ENCODE measurements at places on chromosomes 7 and 10. TPM values are rescaled to one million over a fixed set of nuclear protein-coding genes. Genes with fewer than 3 reads are reported as not detected.

DNA sequence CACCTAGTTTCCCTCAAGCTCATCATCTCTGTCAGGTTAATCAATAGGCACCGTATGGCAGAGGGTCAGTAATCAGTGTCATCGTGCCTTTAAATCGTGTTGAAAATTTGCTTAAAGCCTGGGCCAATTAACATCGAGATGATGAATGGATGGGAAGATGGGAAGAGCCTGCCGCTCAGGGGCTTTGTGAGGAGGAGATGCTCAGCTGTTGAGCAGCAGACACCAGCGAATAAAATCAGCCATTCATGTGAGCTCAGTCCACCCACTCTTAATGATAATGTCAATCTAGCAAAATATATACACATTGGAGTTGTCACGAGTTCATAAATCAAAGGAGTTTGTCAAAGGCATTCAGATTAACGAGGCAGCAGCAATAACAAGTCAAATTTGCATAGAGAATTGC is 97.7 kb downstream of the BTRC start:
- H3K4me1 ChIP-seq: peaks cover 24% of the 10 kb centered on the region
- H3K36me3 ChIP-seq: no peaks in the 10 kb centered on the region
- H3K27me3 ChIP-seq: no peaks in the 10 kb centered on the region
- no peak overlapping the region for H3K4me3 ChIP-seq
- DNase-seq: no peak

The STK31 gene
- total RNA-seq: not detected

DNA sequence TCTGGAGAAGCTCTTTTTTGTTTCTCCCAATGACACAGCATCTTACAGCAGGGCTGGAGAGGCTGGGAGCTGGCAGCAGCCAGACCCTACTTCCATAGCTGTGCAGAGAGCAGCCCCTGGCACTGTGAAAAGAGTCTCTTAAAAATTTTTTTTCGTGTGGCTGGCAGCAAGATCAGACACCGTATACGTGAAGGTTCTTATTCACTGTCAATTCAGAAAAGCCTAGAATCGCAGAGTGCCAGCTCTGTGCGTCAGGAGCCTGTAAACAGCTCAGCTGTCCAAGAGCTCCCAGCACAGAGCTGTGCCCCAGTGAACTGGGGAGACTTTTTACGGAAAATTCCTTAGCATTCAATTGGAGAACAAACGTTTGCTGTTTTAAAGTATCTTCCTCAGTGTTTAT is 6.5 kb downstream of the BAG3 start:
- H3K27me3 ChIP-seq: no peaks in the 10 kb centered on the region
- peaks cover 56% of the 10 kb centered on the region for H3K4me1 ChIP-seq
- no peak for DNase-seq
- H3K27ac ChIP-seq: no peak overlapping the region

The CCDC172 gene
- total RNA-seq: not detected

The PON3 gene
- total RNA-seq: 0.32 TPM

The EEF1AKMT2 gene
- 19.6 TPM for total RNA-seq

DNA sequence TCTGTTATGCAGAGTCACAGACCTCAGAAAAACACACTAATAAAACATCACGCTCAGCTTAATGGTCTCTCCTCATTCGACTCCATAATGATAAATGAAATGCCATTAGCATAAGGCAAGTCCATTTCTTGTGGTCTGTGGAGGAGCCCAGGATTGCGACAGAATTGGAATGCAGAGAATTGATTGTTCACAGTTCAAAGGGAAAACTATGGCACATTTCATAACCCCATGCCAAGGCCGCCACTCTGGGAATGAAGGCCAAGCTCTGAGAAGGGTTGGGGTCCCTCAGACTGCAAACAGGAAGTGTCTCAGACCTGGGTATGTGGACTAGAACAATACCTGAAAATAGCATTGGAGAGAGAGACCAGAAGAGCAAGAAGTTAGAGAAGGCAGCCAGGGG is 398.9 kb downstream of the ADRA2A start:
- H3K4me3 ChIP-seq: no peak overlapping the region
- H3K4me1 ChIP-seq: no peaks in the 10 kb centered on the region

GRCh38 chr10:61708846-61709245 is 46.1 kb downstream of the CABCOCO1 start:
- DNase-seq: no peak
- H3K27me3 ChIP-seq: peaks cover 12% of the 10 kb centered on the region
- no peak overlapping the region for H3K4me3 ChIP-seq
- no peaks in the 10 kb centered on the region for H3K36me3 ChIP-seq
- H3K27ac ChIP-seq: no peak overlapping the region

The CEP55 gene
- total RNA-seq: 47.6 TPM

DNA sequence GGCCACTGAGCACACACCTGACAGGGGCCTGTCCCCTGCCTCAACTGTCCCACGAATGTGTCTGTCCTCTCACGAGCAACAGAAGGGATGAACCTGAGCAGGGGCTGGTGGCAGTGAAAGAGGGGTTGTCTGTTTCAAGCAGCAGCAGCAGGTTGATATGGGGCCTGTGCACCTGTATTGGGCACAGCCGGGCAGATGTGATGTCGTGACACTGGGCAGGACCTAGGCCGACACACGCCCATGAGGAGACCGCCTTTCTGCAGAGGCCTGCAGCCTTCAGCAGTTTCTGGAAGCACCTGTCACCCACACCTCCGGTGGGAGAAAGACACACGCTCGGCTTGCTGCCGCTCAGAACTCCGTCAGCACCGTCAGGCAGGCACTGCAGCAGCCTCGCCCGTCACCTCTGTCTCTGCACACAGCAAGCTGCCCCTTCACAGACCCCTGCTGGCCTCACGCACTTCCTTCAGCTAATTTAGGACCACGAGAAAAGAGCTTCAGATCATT is 48.5 kb downstream of the AMZ1 start:
- H3K36me3 ChIP-seq: peaks cover 12% of the 10 kb centered on the region
- H3K4me3 ChIP-seq: no peak overlapping the region
- DNase-seq: no peak
- H3K4me1 ChIP-seq: peaks cover 44% of the 10 kb centered on the region

GRCh38 chr7:90337106-90337505 is 9.4 kb upstream of the GTPBP10 start:
- H3K36me3 ChIP-seq: no peaks in the 10 kb centered on the region
- H3K4me1 ChIP-seq: no peaks in the 10 kb centered on the region
- peaks cover 14% of the 10 kb centered on the region for H3K27me3 ChIP-seq
- H3K4me3 ChIP-seq: no peak overlapping the region
- no peak for DNase-seq

GRCh38 chr7:105827151-105827875 is 49.1 kb downstream of the ATXN7L1 start:
- H3K36me3 ChIP-seq: peaks cover 16% of the 10 kb centered on the region
- H3K27ac ChIP-seq: no peak overlapping the region
- H3K4me3 ChIP-seq: no peak overlapping the region
- H3K4me1 ChIP-seq: peaks cover 12% of the 10 kb centered on the region
- DNase-seq: no peak
- H3K27me3 ChIP-seq: no peaks in the 10 kb centered on the region

DNA sequence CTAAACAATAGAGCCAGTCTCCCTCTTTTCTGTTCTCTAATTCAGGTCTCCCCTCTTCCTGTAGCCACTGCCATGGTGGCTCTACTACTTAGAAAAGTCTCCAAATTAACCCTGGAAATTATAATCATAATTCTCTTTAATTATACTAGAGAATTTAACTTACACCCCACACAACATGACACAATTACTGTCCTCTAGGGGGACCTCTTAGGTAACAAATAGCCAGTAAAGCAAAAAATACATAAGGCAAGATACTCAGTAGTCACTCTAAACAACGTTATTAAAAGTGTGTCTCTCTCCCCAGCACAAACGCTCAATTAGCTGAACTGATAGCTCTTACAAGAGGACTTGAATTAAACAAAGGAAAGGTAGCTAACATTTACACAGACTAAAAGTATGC is 44.3 kb upstream of the ZNF107 start:
- no peak overlapping the region for H3K4me3 ChIP-seq
- H3K27ac ChIP-seq: no peak overlapping the region
- no peaks in the 10 kb centered on the region for H3K27me3 ChIP-seq
- no peaks in the 10 kb centered on the region for H3K36me3 ChIP-seq
- H3K4me1 ChIP-seq: no peaks in the 10 kb centered on the region
- DNase-seq: no peak

- H3K27ac ChIP-seq: no peak overlapping the region
- H3K27me3 ChIP-seq: no peaks in the 10 kb centered on the region
- no peaks in the 10 kb centered on the region for H3K4me1 ChIP-seq
These were observed 127.8 kb downstream of the SH3PXD2A start for GRCh38 chr10:103727546-103727963.

The CFTR gene
- not detected for total RNA-seq

- no peak overlapping the region for H3K4me3 ChIP-seq
- H3K27me3 ChIP-seq: no peaks in the 10 kb centered on the region
- H3K27ac ChIP-seq: no peak overlapping the region
- DNase-seq: no peak
These were observed 44.8 kb downstream of the CALML3 start for GRCh38 chr10:5569568-5569967.

The FFAR4 gene
- not detected for total RNA-seq
